Panc1 (cell line): ENCODE measurements at places on chromosomes 1 and 21.

DNA sequence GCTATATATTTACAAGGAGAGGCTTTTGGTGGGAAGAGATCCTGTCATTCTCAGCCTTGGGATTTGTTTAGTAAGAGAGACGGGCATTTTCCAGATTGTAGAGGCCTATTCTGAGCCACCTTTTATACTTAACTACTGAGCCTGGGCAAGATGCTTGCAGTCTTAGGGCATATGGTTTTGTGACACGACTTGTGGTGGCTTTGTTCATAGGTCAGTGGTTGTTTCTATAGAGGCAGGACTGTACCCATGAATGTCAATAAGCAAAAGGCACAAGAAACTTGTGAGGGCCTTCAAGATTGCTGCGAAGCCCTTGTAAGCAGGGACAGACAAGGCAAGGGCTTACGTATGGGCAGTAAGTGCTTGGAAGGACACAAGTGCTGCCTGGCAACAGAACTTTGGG is 3.4 kb upstream of the FCRL3 start:
- no peak for DNase-seq

- DNase-seq, result no peak
Measured at GRCh38 chr1:51268634-51269033, 32.6 kb downstream of the RNF11 start.

DNA sequence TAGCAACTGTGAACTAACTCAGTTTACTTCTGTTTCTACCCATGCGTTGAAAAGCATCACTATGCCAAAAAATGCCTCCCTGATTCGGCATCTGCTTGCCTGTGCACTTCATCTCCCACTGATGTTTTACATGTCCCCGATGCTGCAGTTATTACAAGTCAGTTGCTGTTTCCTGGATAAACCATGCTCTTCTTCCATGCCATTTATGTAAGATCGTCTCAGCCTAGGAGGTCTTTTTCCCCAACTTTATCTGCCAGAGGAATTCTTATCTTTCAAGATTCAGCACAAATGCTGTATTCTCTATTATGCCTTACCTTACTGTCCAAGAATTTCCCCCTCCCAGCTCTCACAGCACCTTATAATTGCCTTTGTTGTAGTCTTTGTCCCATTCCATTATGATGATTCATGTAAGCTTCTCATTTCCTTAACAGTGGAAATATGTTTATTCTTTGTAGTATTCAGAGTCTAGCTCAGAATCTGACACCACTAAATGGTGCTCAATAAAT is 30.0 kb downstream of the PRKACB start:
- DNase-seq, result peak; percentile 97

DNA sequence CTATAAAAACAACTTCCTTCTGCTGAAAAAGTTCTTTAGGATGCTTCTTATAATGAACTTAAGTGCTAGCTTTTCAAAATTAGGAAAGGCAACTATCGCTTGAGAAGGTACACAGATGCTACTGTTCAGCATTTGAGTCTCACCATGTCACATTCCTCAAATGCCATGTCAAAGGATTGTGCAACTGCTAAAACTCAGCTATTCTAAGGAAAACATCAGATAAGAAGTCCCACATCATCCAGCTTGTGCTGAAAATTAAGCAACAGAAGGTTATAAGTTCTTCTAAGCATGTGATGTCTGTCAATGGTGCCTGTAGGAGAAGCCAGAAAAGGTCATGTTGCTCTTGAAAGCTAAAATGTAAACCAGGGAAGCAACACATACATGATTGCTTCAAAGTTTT is 36.5 kb downstream of the MCOLN2 start:
- no peak for DNase-seq

GRCh38 chr1:177442584-177442983 is 271.8 kb downstream of the BRINP2 start:
- no peak for DNase-seq

DNA sequence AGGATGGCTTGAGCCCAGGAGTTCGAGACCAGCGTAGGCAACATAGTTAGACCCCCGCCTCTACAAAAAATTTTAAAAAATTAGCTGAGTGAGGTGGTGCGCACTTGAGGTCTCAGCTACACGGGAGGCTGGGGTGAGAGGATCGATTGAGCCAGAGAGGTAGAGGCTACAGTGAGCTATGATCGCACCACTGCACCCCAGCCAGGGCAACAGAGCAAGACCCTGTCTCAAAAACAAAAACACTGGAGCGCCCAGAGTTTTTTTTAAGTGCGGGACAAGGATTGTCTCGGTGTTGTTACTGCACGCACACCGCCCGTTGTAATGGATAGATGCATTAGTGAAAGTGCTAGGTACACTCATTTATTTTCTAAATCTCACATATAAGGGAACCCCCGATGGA is 37.1 kb downstream of the PIK3CD start:
- no peak for DNase-seq

- no peak for DNase-seq
Measured at GRCh38 chr1:15950763-15951295, 25.1 kb downstream of the ZBTB17 start.

DNA sequence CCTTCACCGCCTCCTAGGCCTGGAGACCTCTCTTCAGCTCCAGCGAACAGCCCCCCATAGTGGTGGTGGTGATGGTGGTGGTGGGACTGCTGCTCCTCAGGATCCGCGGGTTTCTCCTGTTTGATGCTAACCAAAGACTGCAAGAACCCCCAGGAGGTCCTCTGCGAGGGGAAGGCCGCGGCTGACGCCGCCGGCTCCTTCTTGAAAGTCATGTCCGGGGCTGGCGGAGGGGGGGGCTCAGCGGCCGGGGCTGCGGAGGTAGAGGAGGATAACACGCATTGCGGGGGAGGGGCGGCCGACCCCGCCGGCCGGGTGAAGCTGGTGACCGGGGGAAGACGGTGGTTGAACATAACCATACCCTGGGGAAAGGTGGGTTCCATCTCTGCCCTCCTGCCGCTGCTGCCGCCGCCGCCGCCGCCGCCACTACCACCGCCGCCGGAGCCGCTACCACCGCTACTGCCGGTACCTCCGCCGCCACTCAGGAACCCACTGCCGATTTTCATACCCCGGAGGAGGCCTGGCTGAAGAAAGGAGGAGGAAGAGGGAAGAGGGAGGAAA is 554 bp downstream of the ZNF281 start:
- no peak for DNase-seq

GRCh38 chr1:194870860-194871259 is 1684.4 kb upstream of the B3GALT2 start:
- no peak for DNase-seq

DNA sequence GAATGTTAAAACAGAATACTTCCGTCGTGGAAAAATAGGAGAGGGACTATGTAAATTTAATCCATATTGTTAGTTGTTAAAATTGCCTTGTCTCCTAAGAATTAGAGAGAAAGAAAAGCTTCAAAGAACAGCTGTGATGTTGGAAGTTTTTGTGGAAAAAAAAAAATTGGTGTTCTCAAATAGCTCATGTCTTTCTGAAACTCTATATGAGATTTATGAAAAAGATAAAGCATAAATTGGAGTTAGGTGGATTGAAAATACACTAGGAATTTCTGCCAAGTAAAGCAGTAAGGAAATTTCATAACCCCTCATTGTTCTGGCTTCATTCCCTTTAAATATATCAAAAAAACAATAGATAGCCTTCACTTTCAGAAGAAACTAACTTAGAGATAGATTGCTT is 274.0 kb upstream of the ADAMTS5 start:
- no peak for DNase-seq

- DNase-seq, result no peak
Measured at GRCh38 chr1:99218572-99218971, 45.7 kb upstream of the PLPPR4 start.

DNA sequence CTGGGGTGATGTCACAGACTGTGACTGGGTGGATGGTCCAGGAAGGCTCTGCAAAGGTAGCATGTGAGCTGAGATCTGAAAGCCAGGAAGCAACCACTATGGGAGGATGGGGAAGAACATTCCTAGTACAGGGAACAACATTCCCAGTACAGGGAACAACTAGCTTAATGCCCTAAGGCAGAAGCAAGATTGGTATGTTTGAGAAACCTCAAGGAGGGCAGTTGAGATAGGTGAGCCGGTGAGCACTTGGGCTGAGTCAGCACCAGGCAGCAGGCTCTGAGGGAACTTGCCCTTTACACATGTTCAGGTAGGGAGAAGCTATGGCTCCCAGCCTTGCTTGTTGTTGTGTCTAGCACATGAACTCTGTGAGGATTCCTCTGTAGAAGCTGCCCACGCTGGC is 24.2 kb upstream of the CACNA1E start:
- no peak for DNase-seq

DNA sequence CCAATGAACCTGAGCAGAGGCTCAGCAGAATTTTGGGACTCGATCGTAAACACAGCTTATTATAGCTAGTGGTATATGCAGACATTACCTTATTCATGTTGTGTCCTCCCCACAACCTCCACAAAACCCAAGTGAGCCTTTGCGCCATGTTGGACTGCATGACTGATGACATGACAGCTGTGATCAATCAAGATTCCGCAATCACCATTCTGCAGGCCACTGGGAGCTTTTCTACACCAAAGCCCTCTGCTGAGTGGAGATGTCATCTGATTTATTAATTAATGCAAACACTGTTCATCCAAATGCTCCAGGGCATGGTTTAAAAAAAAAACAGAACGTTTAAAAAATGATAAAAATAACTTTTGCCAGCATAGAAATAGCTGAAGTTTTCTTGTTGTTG is 7.9 kb upstream of the SRP9 start:
- no peak for DNase-seq

DNA sequence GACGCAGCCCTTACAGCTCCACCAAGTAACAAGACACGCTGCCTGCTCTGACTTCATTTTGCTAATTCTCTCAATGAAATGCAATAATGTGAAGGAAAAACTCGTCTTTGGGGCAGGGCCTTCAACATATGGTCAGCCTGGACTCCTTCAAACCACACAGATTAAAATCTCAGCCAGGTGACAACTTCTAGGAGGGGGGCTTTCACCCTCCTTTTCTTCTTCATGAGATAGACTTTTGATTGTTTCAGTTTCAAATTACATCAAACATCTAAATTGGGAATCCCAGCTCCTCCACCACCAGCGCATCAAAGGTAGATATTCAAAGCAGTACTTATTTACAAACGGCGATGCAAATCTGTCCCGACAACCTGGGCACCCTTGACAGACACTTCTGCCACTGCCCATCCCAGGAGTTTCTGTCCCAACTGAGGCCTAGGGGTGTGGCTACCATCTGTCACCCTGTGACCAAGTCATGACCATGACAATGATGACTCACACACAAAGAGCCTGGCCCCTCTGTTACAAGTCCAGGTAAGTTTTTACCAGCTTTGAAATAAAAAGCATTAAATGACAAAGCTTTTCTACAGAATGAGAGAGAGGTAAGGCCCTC is 29.7 kb downstream of the SSBP3 start:
- no peak for DNase-seq

GRCh38 chr1:1144843-1145546 is 28.7 kb upstream of the TTLL10 start:
- no peak for DNase-seq

DNA sequence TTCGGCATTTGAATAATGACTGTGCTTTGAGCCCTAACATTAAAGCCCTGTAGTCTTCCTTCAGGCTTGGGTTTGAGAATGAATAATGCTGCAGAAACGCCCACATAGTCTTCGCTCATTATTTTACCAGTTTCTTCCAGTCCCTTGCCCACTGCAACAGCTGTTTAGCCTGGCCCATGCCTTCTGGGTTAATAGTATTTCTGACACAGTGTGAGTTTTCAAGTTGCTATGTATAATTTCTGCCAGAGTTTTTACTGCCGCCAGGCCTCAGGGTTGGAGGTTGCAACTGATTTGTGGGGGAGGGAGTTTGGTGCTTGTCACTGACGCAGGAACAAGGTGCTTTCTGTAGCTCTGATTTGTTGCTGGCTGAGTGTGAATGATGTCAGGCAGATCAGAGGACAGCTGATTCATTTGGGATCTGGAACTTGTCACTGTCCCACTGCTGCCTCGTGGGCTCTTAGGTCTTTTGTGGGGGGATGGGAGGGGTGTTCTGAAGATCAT is 109.8 kb downstream of the MAST2 start:
- no peak for DNase-seq

DNA sequence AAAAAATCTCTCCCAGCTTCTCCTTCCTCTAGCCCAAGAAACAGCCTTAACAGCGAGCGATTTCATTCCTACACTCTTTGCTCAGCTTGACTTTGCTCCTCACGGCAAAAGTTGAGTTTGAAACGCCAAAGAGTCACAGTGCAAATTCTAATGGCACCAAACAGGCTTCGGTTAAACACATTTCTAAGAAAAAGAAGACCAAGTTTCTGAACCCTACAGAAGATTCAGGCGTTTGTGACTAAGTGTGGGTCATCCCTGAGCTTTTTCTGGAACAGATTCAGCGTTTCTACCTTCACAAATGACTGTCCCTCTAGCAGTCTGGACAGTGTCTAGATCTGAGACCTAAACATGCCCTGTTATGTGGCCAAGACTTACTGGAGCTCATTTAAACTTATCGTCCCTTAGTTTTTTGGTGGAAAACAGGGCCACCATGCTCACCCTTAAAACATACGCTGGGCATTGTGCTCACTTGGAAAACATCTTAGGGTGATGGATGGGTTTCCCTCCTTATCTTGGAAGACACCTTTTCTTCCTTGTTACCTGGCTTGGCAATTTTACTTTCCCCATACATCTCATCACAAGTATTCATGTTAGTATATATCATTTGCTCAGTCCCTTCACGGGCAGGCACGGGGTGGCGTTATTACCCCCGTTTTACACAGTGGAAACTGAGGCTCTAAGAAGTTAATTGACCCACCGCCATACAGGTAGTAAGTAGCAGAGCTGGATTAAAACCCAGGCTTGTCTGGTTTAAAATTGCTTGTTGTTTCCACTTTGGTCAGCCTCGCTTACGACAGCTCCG is 1.0 kb downstream of the C1orf198 start:
- DNase-seq, result no peak

DNA sequence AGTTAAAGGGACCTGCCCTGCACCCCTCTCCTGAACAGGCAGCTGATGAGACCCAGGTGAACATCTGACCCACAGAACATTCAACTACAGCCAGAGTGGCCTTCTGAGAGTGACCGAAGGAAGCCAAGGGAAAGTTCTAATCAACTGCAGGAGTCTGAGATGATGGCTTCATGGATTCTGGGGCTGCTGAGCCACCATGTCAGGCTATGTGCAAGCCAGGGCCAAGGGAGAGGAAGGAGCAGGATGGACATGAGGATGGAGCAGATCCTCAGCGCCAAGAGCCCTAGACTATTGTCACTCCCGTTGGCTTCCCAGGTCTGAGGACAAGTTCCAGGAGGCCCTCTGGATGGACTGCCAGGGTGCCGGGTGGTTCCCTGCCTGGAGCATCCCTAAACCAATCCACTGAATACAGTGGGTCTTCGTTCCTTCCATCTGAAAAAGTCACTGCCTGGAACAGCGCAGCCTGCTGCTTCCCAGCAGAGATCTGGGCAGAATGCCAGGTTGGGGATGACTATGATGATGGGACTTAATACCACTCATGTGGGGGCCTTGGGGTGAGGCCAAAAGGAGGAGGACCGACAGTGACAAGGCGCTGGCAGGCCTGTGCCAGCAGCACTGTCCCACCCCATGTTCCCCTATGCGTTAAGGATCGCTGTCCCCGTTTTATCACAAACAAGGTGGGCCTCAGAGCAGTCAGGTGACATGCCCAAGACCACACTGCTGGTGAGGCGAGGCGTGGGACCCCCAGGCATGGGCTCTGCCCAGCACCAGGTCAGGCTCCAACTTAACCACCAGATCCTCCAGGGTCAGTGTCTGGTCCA is 19.8 kb downstream of the SPOCD1 start:
- DNase-seq, result no peak

- no peak for DNase-seq
Measured at GRCh38 chr1:210104103-210104502, 128.5 kb upstream of the SERTAD4 start.
